Amygdala (tissue), 56 donors: ENCODE measurements at places on chromosomes 12 and 14.

DNA sequence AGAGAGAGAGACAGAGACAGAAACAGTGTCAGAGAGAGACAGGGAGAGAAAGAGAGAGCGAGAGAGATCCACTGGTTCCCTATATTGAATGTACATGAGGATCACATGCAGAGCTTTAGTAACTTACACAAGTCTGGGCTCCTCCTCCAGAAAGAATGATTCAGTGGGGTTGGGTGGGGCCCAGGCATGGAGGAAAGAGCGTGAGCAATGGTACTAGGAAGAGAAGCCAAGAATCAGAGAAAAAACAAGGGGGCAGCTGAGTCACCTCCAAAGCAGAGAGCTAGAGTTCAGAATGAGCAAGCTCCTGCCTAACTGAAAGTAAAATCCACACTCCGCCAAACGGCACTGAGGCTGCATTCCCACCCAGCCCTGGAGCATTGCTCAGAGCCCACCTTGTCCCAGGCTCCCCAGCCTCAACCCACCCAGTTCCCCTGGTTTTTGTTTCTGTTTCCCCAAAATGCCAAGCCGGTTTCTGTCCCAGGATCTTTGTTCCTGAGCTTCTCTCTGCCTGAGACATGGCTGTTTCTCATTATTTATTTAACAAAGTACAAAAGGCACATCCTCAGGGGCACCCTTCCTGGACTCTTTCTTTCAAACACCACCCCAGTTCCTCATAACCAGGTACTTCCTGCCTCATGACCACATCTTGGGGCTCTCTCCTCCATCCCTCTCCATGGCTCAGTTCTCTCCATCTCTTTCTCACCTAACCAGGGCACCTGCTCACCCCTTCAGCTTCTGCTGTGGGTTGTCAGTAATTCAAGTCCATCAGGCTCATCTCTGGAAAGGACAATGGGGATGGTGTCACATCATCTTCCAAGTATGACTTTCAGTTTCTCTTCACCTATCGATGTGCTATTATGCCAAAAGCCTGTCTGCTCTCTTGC, 670.3 kb upstream of the TBX3 start:
- no peak for DNase-seq

GRCh38 chr14:65006261-65006721, 19.6 kb downstream of the FNTB start:
- DNase-seq: no peak

- DNase-seq: no peak
Observed at GRCh38 chr14:57560681-57561080, 67.0 kb upstream of the CCDC198 start.

DNA sequence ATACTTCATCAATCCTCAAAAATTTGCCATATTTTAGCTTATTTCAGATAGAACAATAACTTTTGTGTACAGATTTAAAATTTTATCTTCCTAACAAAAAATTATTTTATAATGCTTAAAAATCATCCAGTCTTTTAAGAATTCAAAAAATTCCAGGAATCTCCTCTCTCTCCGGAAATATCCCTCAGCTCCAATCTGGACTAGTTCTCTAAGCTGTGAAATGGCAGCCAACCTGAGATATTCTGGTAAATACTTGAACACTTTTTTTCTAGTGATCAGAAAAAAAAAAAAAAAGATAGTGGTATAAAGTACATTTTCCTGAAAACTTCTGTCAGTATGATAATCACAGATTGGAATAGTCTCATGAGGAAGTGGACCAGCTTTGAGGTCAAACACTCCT, 57.6 kb downstream of the SSPN start:
- DNase-seq: no peak

DNA sequence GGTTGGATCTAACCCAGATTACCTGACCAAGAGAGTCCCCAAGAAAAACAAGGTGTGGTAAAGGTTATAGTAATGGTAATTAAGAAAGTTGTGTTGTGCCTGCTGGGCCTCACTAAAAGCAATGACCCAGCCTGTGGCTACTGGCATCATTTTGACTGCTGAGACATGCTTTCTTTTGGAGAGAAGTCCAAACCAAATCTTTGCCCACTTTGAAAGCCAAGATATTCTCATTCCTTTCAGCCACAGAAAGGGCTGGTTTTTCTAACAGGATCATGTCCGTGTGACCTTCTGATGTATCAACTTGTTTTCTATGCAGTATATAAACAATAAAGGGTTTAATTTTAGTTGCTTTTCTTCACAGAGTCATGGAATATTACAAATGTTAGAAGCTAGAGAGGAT, 388.6 kb downstream of the RAD51B start:
- no peak for DNase-seq
